Effector memory CD4-positive, alpha-beta T cell (primary cell): ENCODE measurements at places on chromosomes 12 and 14.

DNA sequence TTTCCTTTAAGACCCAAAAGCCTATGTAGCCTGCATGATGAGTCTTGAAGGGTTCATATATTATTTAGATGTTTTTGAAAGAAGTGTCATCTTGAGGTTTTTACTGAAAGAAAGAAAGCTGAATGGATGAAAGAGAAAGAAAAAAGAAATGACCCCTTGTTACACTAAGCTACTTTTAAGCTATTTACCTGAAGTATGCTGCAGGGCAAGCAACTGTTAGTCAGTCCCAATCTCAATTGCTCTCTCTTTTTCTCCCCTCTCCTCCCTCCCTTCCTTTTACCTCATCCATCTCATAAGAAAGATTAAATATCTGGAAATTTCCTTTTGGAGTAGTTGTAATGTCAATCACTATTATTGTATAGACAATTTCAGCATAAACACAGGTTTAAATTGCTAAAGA lies 512.4 kb downstream of the TMTC2 start:
- no peak for DNase-seq

DNA sequence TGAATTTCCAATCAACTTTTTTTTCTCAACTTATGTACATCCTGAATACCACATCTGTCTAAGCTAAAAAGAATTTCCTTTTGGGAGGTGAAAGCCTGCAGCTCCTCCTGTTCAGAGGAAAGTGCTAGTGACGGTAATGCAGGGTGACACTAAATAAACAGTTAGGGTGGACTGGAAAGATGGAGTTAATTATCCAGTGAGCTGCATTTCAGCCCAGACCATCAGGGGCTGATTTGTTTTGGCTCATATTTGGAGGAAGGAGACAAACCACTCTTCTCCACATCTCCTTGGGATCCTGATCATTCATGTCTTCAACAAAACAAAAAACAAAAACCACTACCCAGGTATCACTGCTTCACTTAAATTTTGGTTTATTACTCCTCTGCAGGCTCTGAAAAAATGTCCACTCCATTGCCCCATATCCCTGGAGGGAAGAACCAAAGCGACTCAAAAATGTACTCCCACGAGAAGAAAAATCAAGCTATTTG lies 5.1 kb upstream of the SIX1 start:
- no peak for DNase-seq

- DNase-seq = no peak
Observed at GRCh38 chr14:90649083-90649482, 167.1 kb downstream of the TTC7B start.

DNA sequence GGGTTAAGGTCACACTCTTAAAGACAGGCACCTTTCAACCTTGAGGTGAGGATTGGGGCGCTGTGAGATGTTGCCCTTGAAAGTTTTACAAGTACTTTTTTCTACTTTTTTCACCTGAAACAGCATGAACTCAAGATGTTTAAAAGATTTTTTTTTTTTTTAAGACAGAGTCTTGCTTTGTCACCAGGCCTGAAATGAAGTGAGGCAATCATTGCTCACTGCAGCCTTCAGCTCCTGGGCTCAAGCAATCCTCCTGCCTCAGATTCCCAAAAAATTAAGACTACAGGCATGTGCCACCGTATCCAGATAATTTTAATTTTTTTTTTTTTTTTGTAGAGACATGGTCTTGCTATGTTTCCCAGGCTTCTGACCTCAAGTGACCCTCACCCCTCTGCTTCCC lies 243.9 kb downstream of the DIO2 start:
- no peak for DNase-seq
